Stimulated activated naive B cell treated with anti-CD40 and anti-IgM and Interleukin-4, amounts not matched to agents 10 μg/mL and 1 μg/mL and 100 μg/mL, for 72 hours (primary cell): ENCODE measurements at places on chromosomes 16 and 17.

- no peak for DNase-seq
Observed at GRCh38 chr17:38439436-38439835, 11.2 kb downstream of the ARHGAP23 start.

DNA sequence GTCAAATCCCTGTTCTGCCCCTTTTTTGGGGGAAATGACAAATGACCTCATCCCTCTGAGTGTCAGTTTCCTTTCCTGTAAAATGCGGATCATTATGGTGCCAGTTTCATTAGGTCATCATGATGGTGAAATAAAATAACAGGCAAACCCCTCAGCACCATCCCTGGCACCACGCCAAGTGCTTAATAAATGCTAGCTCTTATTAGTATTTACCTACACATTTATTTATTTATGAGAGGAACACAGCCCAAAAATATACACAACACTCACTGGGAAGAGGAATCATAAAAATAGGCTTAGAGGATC is 28.6 kb upstream of the GPRC5B start:
- DNase-seq: no peak

GRCh38 chr17:50499721-50500120 is 8.5 kb upstream of the MYCBPAP start:
- DNase-seq: no peak

GRCh38 chr17:72900654-72900971 is 191.9 kb downstream of the SLC39A11 start:
- no peak for DNase-seq

DNA sequence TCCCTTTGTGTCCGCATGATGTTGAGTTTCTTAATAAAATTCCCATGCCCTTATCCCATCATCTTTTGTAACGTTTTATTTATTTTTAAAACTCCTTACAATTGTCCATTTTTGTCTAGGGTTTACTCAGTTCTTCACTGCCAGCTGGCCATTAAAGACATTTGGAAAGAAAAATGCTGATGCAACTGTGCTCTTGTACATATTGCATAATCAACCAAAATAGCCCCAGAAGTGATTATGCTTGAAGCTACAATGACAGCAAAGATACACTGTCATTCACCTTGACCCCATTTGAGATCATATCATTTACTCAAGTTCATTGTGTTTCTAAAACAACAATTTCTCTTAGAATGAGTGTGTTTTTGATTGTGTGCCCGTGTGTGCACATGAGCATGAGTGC is 1074.6 kb upstream of the RBFOX1 start:
- DNase-seq: no peak

- DNase-seq: no peak
Observed at GRCh38 chr17:7190276-7190917, 11.2 kb upstream of the ASGR1 start.

DNA sequence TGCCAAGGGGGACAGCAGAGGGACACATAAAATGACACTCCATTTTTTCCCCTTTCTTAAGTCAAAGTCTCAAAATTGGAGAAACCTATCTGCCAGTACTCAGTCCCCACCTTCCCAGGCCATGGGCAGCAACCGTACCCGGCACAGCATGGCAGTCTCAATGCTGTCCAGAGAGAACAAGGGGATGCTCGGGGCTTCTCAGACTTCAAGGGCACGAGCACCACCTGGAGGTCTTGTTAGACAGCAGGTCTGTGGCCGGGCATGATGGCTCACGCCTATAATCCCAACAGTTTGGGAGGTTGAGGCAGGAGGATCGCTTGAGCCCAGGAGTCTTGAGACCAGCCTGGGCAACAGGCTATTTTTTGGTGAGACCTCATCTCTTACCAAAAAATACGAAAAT is 3.2 kb downstream of the DNAH17 start:
- no peak for DNase-seq

GRCh38 chr16:87098976-87099720 is 218.0 kb downstream of the C16orf95 start:
- DNase-seq: no peak
